GM19239 (cell line): ENCODE measurements at places on chromosomes 11 and 22.

GRCh38 chr11:64246871-64247728, at the start of gene PPP1R14B:
PPP1R14B (minus strand) TSS chr11:64246943; CDS start chr11:64246673, 270 bp downstream.
- DNase-seq, result peak; percentile 88

DNA sequence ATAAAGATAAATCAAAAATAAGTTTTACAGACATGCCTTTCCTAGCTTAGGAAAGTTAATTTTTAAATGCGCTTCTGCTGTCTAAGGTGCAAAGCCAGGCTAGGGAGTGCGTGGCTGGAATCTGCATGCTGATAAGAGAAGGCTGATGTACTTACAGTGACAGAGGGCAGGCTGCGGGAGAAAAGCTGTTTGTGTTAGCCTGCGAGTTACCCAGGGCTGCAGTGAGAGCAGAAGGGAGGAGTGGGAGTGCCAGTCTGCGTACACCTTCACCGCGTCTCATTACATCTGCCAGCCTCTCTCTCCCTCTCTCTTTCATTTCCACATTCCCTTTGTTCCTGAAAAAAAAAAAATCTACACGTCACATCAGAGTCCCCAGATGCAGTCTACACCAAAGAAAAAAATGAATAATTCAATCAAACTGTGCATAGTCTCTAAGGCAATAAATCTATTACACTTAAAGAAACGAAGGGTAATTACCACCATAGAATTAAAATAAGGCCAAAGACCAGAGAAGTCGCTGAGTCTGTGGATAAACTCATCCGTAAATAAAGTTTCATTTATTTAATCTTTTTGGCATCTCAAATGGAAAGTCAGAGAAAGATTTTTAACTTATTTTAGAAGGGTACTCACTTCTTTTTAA, 126.4 kb upstream of the C11orf58 start:
- no peak for DNase-seq

- DNase-seq, result no peak
Measured at GRCh38 chr22:45574069-45574703, 71.5 kb downstream of the FBLN1 start.

- DNase-seq, result no peak
Measured at GRCh38 chr22:23092217-23092955, 22.1 kb downstream of the GNAZ start.
